AML-193 (cell line): ENCODE measurements at places on chromosomes 7 and 10.

DNA sequence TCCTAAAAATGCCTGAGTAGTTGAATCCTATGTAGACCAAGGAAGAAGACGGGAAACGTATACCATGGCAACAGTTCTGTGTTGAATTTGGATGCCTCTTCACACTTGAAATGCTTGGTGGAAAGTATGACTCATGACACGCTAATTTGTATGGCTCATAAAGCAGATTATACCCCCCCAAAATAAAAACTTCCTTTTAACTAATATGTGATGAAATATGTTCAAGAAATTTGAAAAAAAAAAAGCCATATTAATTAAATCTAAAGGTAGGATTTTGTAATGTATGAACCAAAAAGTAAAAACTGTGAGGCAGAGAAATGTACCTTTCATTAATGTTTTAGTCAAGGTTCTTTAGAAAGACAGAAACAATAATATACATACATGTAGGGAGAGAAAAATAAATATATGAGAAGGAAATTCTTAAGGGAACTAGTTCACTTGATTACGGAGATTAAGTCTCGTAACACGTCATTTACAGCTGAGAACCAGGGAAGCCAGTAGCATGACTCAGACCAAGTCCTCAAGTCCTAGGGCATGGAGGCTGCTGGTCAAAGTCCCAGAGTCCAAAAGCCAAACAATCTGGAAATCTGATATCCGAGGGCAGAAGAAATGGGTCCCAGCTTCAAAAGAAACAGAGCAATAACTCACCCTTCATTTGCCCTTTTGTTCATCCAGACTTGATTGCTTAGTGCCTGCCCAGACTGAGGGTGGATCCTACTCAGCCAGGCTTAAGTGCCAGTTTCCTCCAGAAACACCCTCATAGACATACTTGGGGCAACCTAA, 485.1 kb downstream of the SEMA3D start:
- DNase-seq = no peak

- no peak for DNase-seq
Measured at GRCh38 chr10:26733750-26734568, 36.5 kb downstream of the PDSS1 start.

DNA sequence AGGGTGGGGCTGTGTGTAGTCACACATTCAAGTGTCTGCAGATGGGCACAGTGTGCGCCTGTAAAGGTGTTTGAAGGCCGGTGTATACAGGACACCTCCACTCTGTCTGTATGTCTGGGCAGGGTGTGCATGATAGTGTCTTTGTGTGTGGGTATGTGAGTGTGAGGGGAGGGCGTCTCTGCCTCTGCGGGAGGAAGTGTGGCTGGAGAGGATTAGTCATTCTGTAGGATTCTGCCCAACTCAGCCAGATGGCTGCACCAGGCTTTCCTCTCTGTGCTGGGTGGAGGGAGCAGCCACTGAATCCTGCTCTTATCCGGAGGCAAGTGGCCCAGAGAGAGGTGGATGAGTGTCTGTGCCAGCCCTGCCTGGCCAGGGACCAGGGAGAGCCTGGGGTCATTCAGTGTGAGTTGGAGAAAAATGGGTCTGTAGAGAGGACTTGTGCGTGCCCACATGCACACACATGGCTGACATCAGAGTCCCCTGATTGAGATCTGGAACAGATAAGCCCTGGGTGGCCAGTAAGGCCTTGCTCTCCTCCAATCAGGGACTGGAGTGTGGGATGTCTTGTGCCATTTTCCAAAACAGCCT, 1.7 kb downstream of the SFXN3 start:
- peak; percentile 71 for DNase-seq

- peak; percentile 41 for DNase-seq
Measured at GRCh38 chr10:19816411-19817230, at the start of gene PLXDC2. TSS of gene PLXDC2 (plus strand) at chr10:19816432.

- no peak for DNase-seq
Measured at GRCh38 chr10:36533861-36534260, 591.5 kb upstream of the ANKRD30A start.

DNA sequence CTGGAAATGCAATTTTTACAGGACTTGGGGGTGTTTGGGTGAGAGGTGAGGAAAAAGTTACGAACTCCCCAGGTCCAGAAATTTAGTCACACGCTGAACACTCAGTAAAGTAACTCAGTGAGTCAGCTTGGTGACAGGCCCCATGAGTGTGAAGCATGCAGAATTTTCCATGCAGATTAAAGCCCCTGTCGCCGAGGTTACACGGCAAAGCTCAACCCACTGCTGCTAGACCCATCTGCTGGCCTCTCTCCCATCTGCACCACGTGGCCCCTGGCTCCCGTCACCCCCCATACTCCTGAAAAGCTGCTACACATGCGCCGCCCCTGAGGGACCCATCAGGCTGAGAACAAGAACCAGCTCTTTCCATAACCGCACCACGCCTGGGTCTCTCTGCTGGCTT, 7.0 kb upstream of the MMP21 start:
- DNase-seq = no peak

- no peak for DNase-seq
Measured at GRCh38 chr7:46969303-46970130, 612.4 kb downstream of the TNS3 start.

- DNase-seq = no peak
Measured at GRCh38 chr7:50826371-50827172, 43.9 kb upstream of the GRB10 start.

GRCh38 chr7:79287981-79288380, 165.5 kb downstream of the MAGI2 start:
- no peak for DNase-seq

- DNase-seq = no peak
Measured at GRCh38 chr7:155190688-155191087, 107.0 kb upstream of the INSIG1 start.

GRCh38 chr7:33114976-33115375, 5.8 kb upstream of the RP9 start:
- DNase-seq = no peak

GRCh38 chr10:132957981-132958882, 15.9 kb upstream of the CFAP46 start:
- DNase-seq = no peak

- DNase-seq = no peak
Measured at GRCh38 chr10:112774798-112775197, 175.2 kb upstream of the TCF7L2 start.

DNA sequence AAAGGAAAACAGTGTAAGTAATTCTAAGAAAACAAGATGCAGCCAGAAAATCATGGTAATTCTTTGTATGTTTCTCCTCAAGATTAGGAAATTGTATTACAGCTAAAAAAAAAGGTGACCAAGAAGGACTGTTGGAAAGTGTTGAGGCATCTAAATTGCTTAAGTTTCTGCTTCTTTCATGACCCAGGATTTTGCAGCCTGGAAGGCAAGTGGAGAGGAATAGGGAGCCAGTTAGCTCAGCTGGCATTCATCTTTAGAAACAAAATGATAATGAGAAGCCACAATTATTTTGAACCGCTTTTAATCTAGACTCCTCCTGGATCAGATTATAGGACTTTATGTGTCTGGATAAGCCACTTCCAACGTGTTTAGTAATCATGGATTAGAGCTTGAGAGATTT, 56.8 kb upstream of the TMEM229A start:
- DNase-seq = no peak

GRCh38 chr7:31835471-31835870, 148.5 kb downstream of the PPP1R17 start:
- DNase-seq = no peak

DNA sequence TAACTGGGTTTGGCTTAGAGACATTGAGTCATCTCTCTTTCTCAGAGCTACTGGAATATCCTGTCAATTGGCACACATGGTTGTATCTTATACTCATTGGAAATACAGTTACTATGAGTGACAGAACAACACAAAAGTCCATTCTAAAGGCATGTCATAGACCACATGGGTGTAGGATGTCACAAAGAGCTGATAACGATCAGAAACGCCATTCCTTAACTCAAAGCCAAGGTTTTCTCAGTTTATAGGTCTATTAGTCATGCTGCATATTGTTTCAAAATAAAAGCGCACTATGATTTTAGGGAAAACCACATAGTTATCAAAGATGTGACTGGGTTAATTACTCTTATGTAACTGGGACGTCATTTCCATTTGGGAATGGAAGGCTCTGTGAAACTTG, 147.2 kb upstream of the FAM171A1 start:
- DNase-seq = no peak

DNA sequence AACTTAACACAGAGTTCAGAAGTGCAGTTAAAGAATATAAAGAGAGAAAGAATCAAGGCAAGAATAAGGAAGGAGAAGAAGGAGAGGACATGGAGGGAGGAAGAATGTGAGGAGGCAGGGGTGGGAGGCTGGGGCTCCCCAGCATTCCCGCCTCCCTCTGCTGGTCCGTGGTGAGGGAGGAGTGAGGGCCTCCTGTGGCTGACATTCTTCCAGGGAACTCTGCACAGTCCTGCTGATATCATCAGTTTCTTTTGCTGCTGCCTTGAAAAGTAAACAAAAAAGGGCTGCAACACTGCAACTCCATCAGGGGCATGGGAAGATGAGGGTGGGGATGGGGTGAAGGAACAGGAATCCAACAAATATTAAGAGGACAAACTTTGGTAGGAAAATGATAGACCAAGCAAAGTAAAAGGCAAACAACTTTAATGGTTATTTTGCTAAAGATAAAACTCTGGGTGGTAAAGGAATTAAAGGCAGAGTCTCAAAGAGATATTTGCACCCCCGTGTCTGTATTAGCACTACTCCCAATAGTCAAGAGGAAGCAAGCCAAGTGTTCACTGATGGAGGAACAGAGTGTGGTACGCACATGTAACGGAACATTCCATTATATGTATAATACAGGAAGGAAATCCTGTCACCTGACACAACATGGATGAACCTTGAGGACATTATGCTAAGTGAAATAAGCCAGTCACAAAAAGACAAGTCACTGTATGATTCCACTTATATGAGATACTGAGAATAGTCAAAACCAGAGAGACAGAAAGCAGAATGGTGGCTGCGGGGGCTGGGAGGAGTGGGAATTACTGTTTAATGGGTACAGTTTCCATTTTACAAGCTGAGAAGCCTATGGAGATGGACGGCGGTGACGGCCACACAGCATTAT, 8.0 kb upstream of the SPOCK2 start:
- no peak for DNase-seq

GRCh38 chr10:132449811-132450181, 52.8 kb downstream of the PWWP2B start:
- DNase-seq = no peak

DNA sequence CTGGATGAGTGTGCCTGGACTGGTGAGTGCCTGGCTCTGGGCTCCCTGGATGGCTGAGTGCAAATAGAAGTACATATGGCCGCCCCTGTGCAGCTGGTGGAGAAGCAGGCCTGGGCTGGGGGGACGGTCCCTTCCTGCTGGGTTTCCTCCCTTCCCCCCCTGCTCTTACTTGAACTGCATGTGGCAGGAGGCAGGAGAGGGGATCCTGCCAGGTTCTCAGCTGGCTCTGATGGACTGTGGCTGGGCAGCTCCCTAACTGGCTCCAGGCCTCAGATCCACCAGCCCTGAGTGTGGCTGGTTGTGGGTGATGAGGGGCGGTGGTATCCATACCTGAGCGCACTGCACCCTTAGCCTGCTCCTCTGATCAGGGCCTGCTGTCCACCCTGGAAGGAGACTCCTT, 26.9 kb downstream of the ADCY1 start:
- DNase-seq = no peak

- peak; percentile 58 for DNase-seq
Measured at GRCh38 chr7:31134246-31135188, 82.4 kb downstream of the ADCYAP1R1 start.

DNA sequence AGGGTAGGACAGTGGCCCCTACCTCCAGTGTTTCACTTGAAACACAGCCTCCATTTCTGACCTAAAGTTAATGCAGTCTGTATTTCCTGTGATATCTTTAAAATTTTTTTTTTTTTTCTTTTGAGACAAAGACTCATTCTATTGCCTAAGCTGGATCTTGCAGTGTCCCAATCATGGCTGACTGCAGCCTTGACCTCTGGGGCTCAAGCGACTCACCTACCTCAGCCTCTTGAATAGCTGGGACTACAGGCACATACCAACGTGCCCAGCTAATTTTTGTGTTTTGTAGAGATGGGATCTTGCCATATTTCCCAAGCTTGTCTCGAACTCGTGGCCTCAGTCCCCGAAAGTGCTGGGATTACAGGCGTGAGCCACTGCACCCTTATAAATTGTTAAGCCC, 16.7 kb upstream of the MGAM2 start:
- no peak for DNase-seq

DNA sequence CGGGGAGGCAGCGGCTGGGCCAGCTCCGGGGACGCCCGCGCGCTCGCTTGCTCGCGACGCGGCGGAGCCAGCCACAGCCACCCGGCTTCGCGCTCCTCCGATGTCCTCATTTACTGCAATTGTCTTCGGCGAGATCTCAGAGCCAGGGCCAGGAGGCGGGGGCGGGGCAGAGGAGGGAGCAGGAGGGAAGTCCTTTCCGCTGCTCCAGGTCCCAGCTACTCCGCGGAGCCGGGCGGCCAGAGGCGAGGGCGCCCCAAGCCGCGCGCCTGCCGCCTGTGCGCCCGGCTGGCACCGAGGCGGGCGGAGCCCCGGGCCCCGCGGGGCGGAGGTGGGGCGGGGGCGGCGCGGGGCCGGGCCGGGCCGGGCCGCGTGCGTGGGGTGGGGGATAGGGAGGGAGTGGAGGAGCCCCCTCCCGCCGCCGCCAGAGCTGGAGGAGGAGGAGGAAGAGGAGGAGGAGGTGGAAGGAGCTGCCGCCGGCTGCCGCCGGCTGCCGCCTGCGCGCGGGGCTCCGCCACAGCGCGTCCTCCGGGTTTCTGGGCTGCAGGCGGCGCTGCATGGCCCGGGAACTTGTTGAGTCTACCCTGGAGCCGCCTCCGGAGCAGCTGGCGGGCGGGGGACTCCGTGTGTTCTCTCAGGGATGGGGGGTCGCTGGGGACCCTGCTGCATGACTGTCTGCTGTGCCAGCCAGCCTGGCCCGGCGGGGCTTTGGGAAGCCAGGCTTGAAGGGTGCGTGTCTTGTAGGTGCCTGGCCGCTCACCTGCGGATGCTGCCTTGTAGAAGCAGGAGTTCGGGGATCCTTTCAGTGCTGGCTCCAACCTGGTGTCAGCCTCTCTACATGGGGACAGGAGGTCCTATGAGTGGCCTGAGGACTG, at the start of gene INSYN2A:
Gene INSYN2A, minus strand, starts transcription at position 310 of the 872 bp plus-strand sequence. CDS start 20,196 bp downstream, outside the sequence.
- DNase-seq = no peak

GRCh38 chr10:103726637-103727036, 128.7 kb downstream of the SH3PXD2A start:
- no peak for DNase-seq

DNA sequence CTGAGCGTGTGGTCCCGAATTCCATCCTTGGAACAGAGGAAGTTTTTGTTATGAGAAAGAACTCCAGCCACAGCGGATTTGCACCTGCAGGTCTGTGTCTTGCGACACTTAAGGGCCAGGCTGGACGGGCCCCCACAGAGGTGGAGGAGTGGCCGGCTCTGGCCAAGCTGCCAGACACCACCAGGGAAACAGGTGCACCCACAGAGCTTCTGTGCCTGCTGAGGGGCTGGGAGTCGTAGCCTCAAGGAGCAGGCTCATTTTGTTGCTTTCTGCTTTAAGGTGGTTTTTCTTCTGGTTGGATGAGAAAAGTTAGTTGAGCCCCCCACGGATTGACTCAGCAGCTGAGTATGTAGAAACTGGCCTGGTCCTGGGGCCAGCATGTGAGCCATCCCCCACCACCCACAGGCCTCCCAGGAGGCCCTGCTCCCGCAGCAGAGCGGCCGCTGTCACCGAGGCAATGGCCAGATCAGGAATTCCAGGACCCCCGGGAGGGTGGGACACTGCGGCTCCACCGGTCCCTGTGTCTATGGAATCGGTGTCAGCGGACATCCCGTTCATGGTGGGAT, 41.9 kb downstream of the NKX6-2 start:
- DNase-seq = no peak

- no peak for DNase-seq
Measured at GRCh38 chr10:80281292-80281691, 8.2 kb downstream of the MAT1A start.

- DNase-seq = peak; percentile 87
Measured at GRCh38 chr10:79266543-79267312, 80.5 kb upstream of the PPIF start.
